ENCODE measurements at places on chromosomes 2 and 18. TPM values are rescaled to one million over a fixed set of nuclear protein-coding genes. Genes with fewer than 3 reads are reported as not detected.

STARD6 gene
- total RNA-seq = not detected

KLHL29 gene
- total RNA-seq = 4.4 TPM

IL36G gene
- total RNA-seq = not detected

M1AP gene
- not detected for total RNA-seq

Measured in psoas muscle (tissue), 8 donors.